Esophagus squamous epithelium (tissue), 5 donors: ENCODE measurements at places on chromosomes 1 and 21.

DNA sequence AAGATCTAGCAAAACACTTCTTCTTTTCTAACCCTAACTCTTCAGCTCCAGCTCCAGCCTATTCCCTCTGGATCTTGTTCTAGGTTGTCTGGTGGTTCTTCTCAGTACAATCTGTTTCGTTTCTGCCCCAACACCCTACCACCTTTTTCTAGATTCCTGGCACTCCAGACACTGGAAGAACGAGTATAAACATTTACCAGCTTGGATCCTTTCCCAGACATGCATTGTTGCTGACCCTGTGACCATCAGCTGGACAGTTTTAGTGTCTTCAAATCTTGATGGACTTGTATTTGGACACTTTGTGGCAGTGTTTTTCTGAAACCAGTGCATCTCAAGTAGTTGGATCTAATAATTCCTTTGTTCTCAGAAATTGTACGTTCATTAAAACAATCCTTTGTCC lies 30.6 kb upstream of the CACNA1E start:
- DNase-seq, result no peak

DNA sequence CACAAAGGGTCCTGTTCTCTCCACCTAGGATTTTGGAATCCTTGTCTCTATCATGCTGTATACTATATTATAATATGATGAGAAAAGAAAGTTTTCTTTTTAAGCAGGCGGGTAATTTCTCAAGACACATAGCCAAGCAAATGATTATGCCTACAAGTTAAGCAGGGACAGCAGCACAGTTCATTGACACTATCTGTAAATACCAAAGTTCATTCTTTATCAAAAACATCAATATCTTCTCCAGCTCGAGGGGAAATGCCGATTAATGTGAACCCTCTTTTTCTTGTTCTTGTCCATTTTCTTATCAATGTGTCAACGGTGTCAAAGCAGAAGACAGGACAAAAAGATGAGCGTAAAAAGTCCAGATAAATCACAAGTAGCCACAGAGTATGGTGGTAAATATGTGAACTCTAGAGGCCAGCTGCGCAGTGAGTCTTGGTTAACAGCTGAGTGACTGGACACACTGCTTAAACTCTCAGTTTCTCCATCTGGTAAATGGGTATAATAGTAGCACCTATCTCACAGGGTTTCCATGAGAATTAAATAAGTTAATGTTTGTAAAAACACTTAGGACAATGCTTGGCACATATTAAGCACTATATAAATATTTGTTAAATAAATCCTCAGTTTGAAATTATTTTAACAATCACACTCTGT lies 30.9 kb downstream of the LPAR3 start:
- DNase-seq, result no peak

GRCh38 chr1:115475252-115475651 lies 137.2 kb upstream of the NGF start:
- no peak for DNase-seq

GRCh38 chr1:201585901-201586300 lies 47.0 kb downstream of the NAV1 start:
- DNase-seq, result no peak

DNA sequence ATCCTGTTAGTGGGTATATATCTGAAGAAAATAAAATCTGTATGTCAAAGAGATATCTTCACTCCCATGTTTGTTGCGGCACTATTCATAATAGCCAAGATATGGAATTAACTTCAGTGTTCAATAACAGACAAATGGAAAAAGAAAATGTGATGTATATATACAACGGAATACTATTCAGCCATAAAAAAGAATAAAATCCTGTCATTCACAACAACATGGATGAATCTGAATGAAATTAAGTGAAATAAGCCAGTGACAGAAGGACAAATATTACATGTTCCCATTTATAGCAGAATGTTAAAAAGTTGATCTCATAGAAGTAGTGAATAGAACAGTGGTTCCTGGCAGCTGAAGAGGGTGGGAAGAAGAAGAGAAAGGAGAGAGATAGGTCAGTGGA lies 239.1 kb upstream of the RUNX1 start:
- DNase-seq, result no peak
